ENCODE measurements at places on chromosomes 1 and 21.

- H3K4me1 ChIP-seq = peaks cover 33% of the 10 kb centered on the region
- peak; percentile 44 for ATAC-seq
- H3K36me3 ChIP-seq = peaks cover 10% of the 10 kb centered on the region
- H3K4me3 ChIP-seq = peak within 1 kb of the TSS; percentile 93
- peak within 1 kb of the TSS; percentile 99 for H3K27ac ChIP-seq
- H3K27me3 ChIP-seq = no peaks in the 10 kb centered on the region
Observed at GRCh38 chr1:173477286-173478093, at the start of gene PRDX6. PRDX6 (plus strand) TSS chr1:173477335; CDS start chr1:173477398, 63 bp downstream.

DNA sequence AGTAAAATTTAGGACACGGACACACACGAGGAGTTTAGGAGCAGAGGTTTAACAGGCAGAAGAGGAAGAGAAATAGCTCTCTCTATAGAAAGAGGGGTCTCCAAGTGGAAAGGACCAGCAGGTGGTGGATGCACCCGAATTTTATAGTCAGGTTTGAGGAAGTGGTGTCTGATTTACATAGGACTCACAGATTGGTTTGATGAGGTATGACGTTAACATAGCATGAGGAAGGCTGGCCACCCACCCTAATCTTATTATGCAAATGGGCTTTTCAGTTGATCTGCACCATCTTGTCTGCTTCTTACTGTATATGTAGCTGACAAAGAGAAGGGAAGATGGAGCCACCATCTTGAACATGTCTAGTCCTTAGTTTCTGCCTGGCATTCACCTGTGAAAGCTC is 52.5 kb upstream of the RGS2 start:
- no peak for ATAC-seq
- H3K4me3 ChIP-seq = no peak overlapping the region
- no peaks in the 10 kb centered on the region for H3K4me1 ChIP-seq

DNA sequence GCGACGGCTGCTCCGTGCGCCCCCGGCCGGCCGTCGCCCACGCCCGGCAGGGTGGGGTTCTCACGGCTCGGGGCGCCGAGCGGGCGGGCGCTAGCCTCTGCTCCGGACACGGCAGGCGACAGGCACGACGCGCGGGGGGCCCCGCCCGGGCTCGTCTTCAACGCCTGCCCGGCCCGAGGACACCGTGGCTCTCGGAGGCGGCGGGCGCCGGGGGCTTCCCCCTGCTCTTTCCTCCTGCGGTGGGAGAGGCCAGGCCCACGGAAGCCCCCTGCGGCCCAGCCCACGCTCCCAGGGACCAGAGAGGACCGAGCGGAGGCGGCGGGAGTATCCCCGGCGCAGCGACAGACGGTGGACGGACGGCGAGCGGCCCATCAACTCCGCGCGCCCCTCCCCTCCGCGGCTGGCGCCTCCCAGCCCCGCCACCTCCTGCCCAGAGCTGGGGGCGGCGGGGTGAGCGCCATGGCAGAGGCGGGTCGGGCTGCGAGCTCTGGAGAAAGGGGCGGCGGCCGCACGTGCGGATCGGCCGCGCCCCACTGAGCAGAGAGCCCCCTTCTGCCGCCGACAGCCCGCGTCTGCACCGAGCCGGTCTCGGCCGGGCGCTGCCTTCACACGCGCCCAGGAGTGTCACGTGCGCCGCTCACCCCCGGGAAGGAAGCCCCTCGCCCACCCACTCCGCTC is at the start of the genes SHE and TDRD10:
SHE (minus strand) TSS at position 347 of the 678 bp plus-strand sequence. CDS start 386 bp downstream, outside the sequence.
TDRD10 (plus strand) TSS at position 154 of the 678 bp plus-strand sequence. CDS start 4,685 bp downstream, outside the sequence.
- no peaks in the 10 kb centered on the region for H3K36me3 ChIP-seq
- no peak within 1 kb of the TSS for H3K27ac ChIP-seq
- ATAC-seq = peak; percentile 68
- H3K4me3 ChIP-seq = peak within 1 kb of the TSS; percentile 56
- H3K27me3 ChIP-seq = peaks cover 69% of the 10 kb centered on the region
- peaks cover 21% of the 10 kb centered on the region for H3K4me1 ChIP-seq

DNA sequence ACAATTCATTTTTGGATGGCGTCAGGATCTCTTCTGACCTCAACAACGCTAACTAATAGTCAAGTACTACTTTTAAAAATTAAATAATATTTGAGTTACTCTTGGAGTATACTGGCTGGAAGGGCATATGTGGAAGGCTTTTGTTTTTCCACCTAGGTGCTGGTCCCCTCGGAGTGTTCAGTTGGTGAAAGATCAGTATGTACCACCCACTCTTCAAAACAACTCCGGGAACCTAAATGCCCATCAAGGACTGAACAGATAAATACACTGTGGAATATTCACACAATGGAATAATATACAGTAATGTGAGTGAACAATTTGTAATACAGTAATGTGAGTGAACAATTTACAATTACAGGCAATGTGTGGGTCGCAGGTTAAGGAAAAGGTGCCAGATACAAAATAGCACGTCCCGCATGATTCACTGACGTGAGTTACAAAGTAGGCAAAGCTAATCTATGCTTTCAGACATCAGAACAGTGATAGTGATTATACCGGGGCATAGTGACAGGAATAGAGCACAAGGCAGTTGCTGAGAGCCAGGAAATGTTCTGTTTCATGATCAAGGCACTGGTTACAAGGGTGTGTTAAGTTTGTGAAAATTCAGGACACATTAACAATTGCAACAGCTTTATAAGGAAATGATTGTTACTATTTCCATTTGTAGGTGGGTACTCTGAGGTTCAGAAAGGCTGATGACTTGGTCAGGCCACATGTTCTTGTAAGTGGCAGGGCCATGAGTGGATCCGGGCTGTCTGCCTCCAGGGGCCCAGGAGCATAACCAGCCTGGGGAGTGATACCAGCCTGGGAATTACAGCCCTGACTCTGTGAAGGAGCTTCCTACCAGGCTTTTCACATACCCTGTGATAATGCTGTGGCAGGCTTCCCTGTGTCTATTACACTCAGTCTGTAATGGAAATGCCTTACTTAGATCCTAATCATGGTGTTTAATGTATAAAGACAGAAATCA is 59.3 kb upstream of the ABCD3 start:
- no peaks in the 10 kb centered on the region for H3K36me3 ChIP-seq
- H3K4me1 ChIP-seq = no peaks in the 10 kb centered on the region
- no peak for ATAC-seq
- H3K27me3 ChIP-seq = no peaks in the 10 kb centered on the region

DNA sequence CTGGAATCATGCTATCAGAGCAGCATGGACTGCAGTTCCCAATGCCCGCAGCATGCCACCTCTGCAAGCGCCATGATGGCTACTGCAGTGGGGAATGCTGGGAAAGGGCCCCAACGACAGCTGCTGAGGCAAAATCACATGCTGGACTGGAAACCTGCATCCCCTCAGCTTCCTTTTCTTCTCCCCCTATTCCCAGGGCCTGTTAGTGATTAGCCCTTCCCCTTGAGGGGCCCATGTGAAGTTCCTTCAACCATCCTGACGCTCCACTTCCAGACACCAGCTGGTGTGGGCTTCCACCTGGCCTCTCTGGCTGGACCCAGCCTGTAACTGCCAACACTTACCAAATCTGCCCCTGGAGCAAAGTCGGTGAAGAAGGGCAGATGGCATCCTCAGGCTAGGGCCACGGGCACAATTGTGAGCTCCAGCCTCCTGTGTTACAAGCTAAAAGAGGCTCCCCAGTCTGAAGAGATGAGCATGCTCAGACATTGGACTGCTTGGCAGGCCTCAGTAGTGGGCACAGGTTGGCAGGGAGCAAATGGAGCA is 22.1 kb upstream of the SDC3 start:
- no peak overlapping the region for H3K4me3 ChIP-seq
- no peaks in the 10 kb centered on the region for H3K27me3 ChIP-seq
- ATAC-seq = no peak
- H3K27ac ChIP-seq = no peak overlapping the region
